ENCODE measurements at places on chromosomes 2 and 18.

DNA sequence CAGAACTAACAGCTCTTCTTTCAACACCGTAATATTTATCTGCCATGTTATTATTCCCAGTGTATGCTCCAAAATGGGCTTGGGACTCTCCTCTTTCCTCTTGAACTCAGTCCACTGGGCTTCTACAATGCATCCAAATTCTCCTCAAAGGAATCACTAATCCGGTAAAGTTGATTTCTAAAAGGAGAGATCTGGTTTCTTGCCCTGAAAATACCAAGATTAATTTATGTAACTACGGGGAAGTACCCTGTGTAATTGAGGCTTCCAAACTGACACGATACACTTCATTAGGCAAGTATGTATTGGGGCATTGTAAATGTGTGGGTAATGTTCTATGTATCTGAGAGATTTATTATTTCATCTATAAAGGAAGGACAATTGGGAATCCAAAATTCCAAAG, 5.7 kb downstream of the NCKAP5 start:
- no peak for DNase-seq

GRCh38 chr2:31440764-31441163, 26.2 kb upstream of the XDH start:
- no peak for DNase-seq

DNA sequence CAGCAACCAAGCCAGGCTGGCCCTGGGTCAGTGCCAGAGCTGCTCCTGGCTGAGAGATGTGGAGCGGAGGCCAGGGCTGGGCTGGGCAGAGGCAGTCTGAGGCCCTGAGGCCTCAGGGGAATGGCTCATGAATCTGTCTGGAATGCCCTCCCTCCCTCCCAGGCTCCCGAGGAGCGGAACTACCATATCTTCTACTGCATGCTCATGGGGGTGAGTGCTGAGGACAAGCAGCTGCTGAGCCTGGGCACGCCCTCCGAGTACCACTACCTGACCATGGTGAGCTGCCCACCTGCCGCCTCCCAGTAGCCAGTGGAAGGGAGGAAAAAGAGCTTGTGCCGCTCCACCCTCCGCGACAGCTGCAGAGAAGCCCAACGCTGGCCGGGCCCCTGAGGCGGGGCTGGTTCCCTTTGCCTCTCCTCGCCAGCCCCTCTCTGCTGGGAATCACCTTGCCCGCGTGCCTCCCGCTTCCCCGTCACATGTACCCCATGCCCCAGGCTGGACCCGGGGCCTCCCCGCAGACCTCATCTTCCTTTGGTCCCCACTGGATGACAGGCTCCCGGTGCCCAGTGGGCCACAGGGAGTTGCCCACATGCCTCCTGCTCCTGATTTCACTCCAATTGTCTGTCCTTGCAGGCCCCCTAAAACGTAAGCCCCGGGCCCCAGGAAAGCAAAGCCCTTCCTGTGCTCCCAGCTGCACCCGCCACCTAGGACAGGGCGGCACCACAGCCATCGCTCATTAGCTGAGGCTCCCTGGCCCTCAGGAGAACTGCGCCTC, 41.1 kb downstream of the MYO7B start:
- DNase-seq: no peak

GRCh38 chr2:231110551-231110950, 14.3 kb downstream of the HTR2B start:
- DNase-seq: no peak

GRCh38 chr2:147082850-147083522, 761.8 kb upstream of the ACVR2A start:
- peak; percentile 16 for DNase-seq

DNA sequence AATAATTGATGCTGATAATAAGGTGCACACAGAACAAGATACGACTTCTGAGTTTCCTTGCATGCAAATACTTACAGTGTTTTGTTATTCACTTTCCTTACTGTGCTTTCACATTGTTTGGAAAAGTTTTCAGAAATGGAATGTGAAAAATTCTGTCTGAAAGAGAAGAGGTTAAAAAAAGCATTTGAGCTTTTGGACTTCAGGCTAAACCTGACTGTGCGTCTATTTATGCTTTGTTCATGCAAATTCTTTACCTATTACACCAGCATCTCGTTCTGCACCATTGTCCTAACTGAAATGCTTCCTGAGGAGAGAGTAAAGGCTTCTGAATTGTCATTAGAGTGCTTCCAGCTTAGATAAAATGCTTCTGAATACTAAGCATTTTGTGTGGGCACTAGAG, 61.4 kb downstream of the LHCGR start:
- no peak for DNase-seq

- DNase-seq: no peak
Observed at GRCh38 chr2:20624156-20624883, 26.6 kb downstream of the HS1BP3 start.

DNA sequence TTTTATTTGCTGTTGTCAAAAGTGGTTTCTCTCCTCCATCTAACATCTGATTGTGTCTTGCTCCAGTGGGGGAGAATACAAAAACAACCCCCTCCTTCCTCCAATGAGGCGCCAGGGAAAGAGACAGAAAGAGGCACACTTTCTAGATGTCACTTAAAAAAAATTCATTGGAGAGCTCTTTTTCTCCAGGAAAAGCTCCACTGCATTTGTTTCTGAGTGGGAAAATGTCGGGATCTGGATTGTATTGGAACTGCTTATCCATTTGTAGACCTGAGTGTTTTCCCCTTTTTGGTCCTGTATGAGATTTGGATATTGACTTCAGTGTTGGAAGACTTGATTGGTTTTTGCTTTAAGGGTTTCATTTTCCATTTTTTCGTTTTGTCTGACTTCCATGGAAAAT, 995 bp downstream of the MBD5 start:
- DNase-seq: no peak

DNA sequence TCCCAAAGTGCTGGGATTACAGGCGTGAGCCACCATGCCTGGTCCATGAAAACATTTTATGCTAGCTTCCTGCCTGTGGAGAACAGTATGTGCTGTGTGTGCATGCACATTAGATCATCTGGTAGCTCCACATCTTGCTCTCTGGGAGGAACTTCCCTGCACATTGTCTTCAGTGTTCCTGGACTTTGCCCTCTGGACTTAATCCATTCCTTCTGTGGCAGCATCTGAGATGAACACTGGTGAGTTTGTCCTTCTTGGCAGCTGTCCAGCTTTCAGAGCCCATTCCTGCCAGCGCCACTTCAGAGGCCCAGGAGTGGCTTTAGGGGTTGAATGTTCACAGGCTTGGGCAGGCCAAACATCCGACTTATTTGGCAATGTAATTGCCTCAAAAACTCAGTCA, 65.2 kb downstream of the POU3F3 start:
- no peak for DNase-seq

- no peak for DNase-seq
Observed at GRCh38 chr18:79785831-79786230, 11.9 kb upstream of the KCNG2 start.

GRCh38 chr18:12765126-12765525, 62.3 kb downstream of the PSMG2 start:
- no peak for DNase-seq

GRCh38 chr2:121810959-121811853, 55.8 kb downstream of the TSN start:
- no peak for DNase-seq

- DNase-seq: no peak
Observed at GRCh38 chr2:61575447-61575859, 37.3 kb upstream of the XPO1 start.

- DNase-seq: no peak
Observed at GRCh38 chr18:48950536-48951447, at the start of gene SMAD7. Gene SMAD7, minus strand, starts transcription at chr18:48950965. Its CDS starts 541 bp downstream, at chr18:48950424.

GRCh38 chr2:135776367-135776766, 34.7 kb downstream of the UBXN4 start:
- DNase-seq: no peak

DNA sequence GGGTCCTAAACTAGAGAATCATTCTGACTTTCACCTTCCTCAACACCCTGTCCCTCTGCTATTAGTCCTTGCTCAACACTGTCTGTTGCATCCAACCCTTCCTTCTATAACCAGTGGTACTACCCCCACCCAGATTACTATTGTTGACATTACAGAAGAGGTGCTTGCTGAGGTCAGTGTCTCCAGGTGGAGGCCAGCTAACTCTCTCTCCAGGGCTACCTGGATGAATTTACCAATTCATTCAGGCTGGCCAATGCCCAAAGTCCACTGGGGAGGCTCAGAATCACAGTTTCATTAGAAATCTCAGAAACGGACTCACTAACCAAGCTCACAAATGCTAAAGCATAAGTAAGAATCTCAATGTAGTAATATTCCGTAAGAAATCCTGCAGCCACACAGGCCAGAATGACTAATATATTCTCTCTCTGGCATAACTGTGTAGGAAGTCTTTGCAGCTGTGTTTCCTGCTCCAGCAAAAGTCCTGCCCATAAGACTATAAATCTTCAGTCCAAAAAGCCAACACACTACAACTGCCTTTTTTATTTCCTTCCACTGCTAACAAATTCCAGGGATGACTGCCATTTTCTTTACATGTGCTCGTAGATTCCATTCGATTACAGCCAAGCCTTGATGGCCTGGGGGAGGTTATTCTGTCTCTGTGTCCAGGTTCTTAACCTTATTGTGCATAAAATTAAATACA, 10.0 kb upstream of the TTR start:
- DNase-seq: no peak

- DNase-seq: no peak
Observed at GRCh38 chr2:46913471-46914381, 1.9 kb downstream of the MCFD2 start.

DNA sequence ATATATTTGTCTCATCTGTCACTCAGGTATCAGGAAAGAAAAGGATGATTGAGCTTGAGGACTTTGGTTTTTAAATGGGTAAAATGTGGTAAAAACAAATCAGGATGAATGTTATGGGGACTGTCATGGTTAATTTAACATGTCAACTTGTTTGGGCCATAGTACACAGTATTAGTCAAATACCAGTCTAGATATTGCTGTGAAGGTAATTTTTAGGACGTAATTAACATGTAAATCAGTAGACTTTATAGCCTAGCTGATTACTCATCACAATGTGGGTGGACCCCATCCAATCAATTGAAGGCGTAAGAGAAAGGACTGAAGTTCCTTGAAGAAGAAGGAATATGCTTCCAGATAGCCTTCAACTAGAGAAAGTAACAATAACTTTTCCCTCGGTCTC, 275.7 kb upstream of the ZNF804A start:
- DNase-seq: no peak

- DNase-seq: no peak
Observed at GRCh38 chr2:236988690-236989624, 96.7 kb upstream of the COPS8 start.

DNA sequence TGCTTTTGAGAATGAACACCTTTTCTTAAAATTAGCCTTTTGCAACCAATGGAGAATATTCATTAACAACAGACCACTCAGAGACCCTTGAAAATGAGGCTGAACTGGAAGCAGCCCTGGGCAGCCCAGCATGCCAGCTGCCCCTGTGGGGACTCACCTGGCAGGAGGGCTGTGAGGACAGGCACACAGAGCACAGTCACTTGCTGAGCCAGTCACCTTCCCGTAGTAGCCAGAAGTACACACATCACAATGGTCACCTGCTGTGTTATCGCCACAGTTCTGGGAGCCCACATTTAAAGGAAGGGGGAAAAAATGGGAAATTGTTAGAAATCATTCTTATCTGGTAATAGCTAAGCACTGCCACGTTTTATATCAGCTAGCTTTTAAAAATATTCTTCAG, 115.5 kb downstream of the LAMA1 start:
- DNase-seq: no peak

DNA sequence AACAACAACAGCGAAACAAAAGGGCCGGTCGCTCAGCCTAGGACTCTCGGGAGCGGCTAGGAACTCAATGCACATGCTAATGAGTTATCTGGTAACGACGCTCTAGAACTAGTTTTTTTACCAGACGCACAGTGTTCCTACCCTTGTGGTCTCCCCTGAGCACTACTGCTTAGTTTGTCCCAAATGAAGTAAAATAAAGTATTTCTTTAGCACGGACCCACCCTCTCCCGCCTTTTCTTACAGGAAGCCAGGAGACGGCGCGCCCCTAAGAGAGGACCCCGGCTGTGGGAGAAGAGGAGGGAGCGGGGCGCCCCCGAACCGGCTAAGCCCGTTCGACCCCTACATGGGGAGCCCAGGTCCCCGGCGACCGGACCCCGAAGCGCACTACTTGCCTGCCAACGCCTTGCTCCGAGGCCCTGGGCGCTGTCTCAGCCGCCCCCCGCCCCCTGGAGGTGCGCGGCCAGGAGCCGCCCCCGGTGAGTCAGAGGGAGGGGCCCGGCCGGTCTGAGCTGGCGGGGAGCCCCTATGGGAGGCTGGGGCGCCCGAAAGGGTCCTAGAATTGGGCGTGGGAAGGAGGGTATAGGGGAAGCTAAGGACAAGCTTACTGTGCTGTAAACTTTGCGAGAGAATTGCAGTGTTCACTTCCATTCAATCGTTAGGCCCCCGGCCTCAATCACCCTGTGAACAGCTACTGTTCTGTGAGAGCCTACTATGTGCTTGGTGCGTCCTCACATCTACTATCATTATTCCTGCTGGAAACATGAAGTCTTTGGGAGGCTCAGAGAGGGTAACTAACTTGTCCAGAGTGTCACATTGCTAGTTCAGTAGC, 3.6 kb upstream of the CAPG start:
- DNase-seq: peak; percentile 24

GRCh38 chr18:10526561-10526949, 728 bp downstream of the NAPG start:
- no peak for DNase-seq

DNA sequence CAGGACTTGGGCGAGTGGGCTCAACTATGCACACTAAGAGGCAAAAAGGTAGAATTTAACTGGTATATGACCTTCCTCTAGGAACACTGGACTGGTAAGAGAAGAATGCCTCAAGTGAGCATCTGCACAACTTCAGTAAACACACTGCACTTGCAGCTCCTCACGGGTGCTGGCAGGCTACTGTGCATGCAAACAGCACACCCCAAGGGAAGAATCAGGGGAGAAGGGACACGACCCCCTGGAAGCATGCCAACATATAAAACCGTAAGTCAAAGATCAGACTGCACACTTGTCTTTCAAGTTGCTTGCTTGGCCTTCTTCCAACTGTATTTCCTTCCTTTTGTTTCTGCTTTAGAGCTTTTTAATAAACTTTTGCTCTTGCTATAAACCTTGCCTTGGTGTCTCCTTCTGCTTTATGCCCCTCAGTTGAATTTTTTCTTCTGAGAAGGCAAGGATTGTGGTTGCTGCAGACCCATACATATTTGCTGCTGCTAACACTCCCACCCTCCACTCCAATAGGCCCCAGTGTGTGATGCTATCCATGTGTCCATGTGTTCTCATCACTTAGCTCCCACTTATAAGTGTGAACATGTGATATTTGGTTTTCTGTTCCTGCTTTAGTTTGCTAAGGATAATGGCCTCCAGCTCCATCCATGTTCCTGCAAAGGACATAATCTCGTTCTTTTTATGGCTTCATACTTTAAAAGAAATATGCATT, 263.7 kb upstream of the SPOPL start:
- DNase-seq: no peak

GRCh38 chr2:25381502-25381901, 39.8 kb upstream of the DNMT3A start:
- DNase-seq: no peak

- DNase-seq: no peak
Observed at GRCh38 chr2:240931319-240931949, 25.3 kb downstream of the CROCC2 start.

DNA sequence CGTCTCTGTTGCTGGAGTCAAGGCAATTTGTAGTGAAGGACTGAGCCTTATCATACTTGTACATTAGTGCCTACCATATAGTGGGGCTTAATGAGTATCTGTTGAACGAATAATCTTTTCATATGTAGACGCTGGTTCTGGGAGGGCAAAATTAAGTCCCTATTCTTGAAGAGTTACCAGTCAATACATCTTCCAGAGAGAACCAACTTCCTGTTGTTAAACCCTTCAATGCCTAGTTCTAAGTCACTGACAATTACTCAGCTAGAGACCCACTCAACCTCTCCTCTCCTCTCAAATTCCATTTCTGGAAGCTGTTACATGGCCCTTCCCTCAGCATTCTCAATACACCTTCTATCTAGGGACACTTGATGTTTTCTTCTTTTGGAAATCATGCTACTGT, 1.1 kb upstream of the MOB4 start:
- DNase-seq: no peak

Measured in stimulated activated CD4-positive, alpha-beta T cell treated with anti-CD3 and anti-CD28 coated beads, Interleukin-1b, Interleukin-23, amount 100 ng/mL, for 1 hour (primary cell).